Stimulated activated CD4-positive, alpha-beta T cell treated with anti-CD3 and anti-CD28 coated beads, TNF-alpha, amount 100 ng/mL, for 1 hour (primary cell): ENCODE measurements at places on chromosomes 5 and 9.

- no peak for DNase-seq
These were observed 576.7 kb upstream of the ZNF462 start for GRCh38 chr9:106286249-106286648.

GRCh38 chr9:71740199-71740598, 28.1 kb downstream of the CEMIP2 start:
- no peak for DNase-seq

- no peak for DNase-seq
These were observed 89.4 kb upstream of the DHFR start for GRCh38 chr5:80744149-80744548.

DNA sequence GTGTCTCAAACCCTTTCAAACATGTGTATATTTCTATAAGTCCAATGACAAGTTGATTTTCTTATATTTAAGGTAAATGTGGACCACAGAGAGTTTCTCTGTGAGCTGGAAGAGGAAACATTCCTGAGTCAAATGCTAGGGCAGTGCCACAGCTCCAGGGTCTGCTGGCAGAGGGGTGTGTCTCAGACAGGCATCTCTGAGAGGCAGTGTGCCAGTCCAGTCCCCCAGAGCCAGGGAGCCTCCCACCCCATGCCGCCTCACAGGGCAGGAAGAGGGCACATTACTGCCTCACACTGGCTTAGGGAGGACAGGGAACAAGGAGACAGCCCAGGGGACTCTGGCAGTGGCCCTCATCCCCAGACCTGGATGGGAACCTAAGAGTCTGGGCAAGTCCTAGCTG, 120.2 kb downstream of the TENT4A start:
- DNase-seq: no peak

DNA sequence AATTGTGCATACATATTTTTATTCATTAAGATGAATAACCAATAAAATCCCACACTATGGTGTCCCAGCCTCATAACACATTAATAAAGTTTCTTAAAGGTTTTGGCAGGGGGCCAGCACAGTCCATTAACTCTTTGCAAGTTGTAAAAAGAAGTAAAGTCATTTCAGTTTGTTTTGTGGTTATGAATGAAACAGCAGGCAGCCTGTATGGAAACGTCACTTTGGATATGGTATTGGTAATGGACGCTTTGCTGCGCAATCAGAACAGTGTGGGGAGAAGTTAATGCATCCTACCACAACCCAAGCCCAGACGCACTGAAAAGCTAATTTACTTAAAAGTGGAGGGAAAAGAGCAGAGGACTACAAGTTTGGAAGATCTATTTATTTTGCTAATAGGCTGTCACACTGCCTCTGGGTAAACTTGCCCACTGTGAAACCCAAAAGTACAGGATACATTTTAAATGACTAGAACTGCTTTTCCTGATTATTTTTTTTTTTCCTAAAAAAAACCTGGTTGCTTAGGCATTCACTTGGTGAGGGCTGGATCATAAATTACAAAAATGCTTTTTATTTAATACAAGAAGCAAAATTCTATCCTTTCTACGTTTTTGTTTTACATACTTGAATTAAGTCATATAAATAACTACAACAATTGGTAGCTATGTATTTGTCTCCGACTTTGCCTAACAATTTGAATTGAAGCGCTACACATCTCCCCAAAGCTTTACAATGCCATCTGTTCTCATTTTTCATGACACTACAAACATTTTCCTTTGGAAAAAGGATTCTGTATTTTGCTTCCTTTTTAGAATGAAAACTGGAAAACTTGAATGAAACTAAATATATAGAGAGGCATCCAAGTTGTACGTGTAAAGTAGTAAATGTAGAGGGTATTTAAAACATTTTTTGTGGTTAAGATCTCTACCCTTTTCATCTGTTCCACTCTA, 104.3 kb downstream of the NFIB start:
- no peak for DNase-seq

DNA sequence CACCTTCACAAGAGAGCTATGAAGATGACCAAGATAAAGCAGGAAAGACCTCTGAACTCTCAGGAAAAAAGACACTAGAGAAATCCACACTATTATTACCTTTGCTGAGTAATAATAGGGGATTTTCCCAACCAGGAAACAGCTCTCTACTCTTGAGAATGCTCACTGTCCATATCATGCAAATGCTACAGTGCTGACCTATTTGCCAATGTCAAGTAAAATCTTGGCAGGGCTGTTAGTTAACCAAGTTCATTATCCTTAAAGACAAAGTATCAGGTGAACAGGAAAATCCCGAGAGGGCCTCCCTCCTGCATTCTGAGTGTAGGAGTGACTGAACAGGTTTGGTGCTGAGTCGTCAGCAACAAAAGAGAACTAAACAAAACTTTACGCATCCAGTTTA, 306.6 kb downstream of the ACTL7B start:
- DNase-seq: no peak

- DNase-seq: no peak
These were observed 154.8 kb upstream of the TBC1D2 start for GRCh38 chr9:98410185-98410697.

DNA sequence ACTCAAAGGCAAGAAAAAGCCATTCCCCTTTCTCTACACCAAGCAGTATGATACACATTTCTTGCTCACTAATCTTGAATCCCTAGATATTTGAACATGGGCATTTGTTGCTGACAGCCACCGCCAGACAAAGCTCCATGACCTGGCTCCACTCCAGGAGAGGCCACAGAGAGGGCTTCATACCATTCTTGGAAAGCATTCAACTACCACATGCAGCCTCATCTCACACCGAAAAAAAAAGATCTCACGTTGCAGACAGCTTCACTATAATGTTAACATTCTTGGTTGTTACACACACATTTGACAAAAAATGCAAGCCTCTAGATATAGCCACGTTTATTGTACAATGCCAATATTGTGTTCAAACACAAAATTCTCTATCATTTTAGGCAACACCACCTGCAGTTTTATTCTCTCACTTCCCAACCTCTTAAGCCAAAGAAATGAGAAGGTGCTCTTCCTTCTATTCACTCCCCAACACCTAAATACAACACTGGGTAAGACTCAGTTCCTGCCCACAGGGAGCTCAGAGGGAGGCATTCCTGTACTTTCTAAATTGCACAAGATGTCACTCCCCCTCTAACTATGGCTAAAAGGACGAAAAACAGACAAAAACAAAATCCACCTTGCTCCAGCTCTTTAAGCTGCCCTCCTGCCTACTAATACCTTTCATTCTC, 222.4 kb downstream of the TSSK1B start:
- DNase-seq: no peak

- DNase-seq: no peak
These were observed 68.4 kb downstream of the ANKRD33B start for GRCh38 chr5:10632110-10632761.

DNA sequence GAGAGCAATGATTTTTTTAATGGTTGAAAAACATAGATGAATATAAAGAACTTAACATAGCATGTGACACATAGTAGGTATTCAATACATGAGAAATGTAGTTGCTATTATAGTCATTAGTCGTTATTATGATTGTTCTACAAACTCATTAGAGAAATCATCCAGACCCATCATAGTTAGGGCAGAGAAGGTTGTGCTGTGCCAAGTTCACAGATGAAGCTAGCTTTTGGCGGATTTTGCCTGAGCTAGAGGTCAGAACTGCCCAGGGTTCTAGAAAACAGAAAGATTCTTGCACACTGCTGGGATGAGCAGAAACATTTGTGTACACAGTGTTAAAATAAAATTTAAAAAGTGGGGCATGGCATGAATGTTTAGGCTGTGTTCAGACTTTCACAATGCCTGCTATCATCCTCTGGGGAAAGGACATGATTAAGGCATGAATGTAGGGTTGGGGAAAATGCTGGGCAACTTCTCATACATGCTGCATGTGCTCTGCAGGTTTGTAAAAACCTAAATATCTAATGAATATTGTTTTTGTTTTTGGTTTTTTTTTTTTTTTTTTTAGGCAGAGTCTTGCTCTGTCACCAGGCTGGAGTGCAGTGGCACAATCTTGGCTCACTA, 33.3 kb upstream of the RAD23B start:
- DNase-seq: no peak

DNA sequence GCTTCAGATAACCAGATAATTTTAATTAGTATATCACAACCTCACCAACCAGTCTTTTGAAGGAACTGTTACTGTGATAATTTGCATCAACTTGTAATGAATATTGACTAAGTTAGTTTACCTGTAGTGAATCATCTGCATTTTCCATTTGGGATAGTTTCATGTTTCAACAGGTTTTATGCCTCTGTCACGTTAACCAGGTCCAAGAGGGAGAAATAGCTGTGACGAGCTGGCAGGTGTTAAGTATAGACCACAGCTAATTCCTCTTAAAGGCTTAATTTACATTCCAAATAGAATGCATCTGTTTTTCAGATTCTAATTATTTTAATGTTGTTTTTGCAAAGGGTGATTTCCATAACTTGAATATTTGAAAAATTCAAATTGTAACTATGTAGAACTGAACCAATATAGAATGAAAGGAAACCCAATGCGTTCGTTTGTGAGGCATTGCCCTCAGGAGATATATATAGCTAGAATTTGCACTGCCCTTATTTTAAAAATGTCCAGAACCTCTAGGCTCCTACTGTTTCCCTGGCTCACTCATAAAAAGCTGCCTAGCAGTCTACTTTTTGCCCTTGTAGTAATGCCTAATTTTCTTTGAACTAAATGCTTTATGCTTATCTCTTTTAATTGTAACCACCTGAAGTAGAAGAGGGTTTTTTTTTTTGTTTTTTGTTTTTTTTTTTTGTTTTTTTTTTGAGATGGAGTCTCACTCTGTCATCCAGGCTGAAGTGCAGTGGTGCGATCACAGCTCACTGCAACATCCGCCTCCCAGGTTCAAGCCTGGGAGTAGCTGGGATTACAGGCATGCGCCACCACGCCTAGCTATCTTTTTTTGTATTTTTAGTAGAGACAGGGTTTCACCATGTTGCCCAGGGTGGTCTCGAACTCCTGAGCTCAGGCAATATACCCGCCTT, 270.5 kb downstream of the SMARCA2 start:
- no peak for DNase-seq

- DNase-seq: no peak
These were observed 23.7 kb upstream of the TAS2R1 start for GRCh38 chr5:9653811-9654210.

DNA sequence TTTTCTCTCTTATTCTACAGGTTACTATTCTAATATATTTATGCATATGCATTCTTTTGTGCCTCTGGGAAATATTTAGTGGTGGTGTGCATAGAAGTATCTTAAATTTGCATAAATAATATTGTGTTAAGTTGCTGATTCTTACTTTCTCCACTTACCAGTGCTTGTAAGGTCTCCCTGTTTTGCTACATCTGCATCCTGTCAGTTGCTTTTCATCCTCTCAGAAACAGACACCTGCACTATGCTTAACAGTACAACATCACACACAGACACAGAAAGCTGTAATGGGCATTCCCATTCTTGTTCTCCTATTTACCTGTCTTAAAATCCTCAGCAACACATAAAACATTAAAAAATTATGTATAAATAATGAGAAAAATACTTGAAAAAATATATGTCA, 713.3 kb upstream of the RGMB start:
- DNase-seq: no peak

- DNase-seq: no peak
These were observed 109.8 kb upstream of the ATP10B start for GRCh38 chr5:160961761-160962160.

GRCh38 chr5:147062427-147062826, 172.4 kb upstream of the STK32A start:
- no peak for DNase-seq

DNA sequence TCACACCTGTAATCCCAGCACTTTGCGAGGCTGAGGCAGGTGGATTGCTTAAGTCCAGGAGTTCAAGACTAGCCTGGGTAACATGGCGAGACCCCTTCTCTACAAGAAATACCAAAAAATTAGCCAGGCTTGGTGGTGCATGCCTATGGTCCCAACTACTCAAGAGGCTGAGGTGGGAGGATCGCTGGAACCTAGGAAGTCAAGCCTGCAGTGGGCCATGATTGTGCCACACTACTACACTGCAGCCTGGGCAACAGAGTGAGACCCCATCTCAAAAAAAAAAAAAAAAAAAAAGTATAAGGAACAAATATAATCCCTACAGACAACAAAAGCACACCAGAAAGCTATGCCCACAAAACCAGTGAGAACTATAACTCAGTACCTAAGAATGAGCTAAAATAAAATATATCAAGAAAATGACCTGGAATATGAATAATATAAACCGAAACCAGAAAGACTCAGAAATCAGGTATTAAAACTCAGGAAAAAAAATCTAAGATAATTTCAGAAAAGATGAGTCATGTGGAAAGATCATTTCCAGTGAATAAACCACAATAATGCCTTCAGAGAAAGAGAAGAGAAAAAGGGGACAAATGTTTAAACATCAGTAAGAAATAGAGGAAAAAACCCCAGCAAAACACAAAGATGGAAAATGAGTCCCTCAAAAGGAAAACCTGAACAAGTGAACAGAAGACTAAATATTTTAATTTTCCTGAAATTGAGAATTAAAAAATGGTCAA, 57.4 kb downstream of the GOLPH3 start:
- no peak for DNase-seq

DNA sequence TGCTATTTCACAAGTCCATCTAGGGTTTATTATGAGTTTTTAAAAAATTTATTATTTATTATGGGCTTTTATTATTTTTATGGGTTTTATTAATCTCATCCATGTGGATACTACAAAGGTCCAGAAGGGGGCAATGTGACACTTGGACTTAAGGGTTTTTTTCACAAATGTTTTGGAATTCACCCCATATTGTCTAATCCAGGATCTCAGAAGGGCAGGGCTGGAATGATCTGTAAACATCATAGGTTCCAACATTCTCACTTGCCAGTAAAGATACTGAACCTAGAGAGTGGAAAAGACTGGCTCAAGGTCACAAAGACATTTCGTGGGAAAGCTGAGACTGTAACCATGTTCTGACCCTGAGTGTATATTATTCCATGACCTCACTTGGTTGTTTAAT, 35.6 kb downstream of the NIM1K start:
- no peak for DNase-seq

- peak; percentile 22 for DNase-seq
These were observed 20.5 kb upstream of the GLRX start for GRCh38 chr5:95842854-95843544.

- DNase-seq: no peak
These were observed 61.0 kb downstream of the PRDM6 start for GRCh38 chr5:123150089-123150488.

GRCh38 chr5:6373081-6373846, 5.1 kb downstream of the MED10 start:
- DNase-seq: no peak

GRCh38 chr9:26308328-26308727, 584.3 kb downstream of the CAAP1 start:
- no peak for DNase-seq

GRCh38 chr9:115306865-115307264, 188.9 kb upstream of the TNC start:
- DNase-seq: no peak

- peak; percentile 18 for DNase-seq
These were observed at the start of gene DOCK8 for GRCh38 chr9:214648-215493. Gene DOCK8 (plus strand): TSS chr9:214865. CDS start chr9:214977, 112 bp downstream.

- DNase-seq: no peak
These were observed 3.9 kb downstream of the EXOC3 start for GRCh38 chr5:446883-447263.
